ENCODE measurements at places on chromosomes 2 and 18.

DNA sequence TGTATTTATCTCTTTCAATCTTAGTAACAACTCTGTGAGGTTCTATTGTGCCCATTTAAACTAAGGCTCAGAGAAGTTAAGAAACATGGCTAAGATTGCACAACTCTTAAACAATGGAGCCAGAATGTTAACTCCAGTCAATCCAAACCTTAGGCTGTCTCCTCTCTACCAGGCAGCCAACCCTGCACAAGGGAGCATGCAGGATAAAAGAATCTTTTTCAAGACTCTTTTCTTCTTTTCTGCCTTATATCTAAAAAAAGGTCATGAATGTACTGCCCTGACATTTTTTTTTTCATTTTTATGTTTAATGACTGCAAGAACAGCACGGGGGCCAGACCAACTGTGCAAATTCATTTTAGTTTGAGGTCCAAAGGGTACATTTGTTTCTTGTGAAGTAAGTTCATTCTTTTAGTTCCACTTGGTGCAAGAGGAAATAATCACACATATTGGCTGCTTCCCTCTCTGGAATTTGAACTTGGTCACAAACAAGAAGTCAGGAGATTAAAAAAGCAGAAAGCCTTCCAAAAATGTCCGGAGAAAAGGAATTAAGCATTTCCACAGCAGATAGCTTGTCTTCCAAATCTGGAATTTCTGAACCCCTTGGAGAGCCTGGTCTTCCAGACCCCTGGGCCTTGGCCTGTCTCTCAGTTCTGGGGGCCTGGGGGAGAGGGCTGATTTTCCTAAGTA, 96.0 kb upstream of the RIOK3 start:
- DNase-seq: no peak

DNA sequence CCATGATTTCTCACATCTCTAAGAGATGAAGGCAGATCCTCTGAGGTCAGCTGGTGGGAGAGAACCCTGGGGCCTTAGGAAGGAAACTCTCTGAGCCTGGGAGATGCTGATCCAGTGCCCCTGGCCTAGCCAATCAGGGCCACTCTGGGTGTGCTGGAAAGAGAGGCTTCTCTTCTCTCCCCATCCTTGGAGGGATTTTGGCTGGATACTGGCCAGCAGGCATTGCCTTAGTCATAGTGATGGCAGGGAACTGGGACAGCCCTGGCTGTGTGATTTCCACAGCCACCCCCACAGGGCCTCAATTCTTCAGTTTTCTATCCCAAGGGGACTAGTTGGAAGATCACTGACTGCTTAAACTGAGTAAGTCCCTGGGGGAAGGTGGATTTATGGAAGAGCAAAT, 26.6 kb upstream of the PLB1 start:
- DNase-seq: no peak

DNA sequence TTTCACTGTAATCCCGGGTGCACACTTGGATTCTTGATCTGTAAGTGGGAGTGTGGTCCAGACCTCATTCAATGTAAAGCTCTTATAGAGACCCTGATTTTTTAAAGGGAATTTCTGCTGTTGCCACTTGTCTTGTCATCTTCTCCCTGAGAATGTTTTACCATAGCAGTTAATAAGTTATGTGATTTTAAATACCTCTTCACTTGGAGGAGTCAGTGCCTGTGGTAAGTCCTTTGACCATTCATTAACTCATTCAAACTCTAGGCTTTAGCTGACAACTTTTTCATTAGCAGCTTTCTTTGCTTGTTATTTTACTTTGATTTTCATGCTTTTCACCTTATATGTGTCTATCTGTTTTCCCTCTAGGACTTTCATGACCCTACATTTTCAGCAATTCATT, 51.3 kb downstream of the FMNL2 start:
- DNase-seq: no peak

DNA sequence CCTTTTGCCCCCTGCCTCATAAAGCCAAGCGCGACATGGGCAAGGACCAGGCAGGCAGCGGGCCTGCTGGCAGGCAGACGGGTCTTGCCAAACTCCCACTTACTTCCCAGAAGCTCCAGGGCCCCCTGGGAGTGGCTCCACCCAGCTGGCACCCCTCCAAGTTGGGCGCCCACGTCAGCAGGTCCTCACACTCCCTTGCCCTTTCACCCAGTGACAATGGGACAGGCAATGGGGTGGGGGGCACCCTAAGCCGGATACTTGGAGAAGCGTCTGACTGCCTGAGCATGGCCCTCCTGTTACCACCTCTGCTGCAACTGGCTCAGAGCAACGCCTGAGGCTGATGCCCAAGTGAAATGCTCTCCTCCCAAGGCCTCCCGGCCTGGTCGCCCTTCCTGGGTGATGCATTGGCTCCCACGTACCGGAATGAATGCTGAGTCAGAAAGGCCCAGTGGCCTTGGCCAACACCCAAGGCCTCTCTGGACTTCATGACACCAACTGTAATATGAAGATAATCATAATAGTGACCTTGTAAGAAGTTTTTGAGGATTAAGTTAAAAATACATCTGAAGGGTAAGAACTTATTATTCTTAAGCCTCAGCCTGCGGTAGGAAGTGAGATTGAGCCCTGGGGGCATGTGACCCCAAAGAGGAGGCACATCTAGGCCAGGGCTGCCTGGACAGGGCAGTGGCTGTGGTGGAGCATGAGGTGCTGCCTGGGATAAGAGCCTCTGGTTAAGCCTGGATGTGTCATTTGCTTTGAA, 31.6 kb downstream of the KCNK3 start:
- no peak for DNase-seq

- DNase-seq: no peak
Observed at GRCh38 chr2:64840426-64840881, 148.7 kb upstream of the SLC1A4 start.

- no peak for DNase-seq
Observed at GRCh38 chr2:65379721-65380171, 52.7 kb downstream of the SPRED2 start.

DNA sequence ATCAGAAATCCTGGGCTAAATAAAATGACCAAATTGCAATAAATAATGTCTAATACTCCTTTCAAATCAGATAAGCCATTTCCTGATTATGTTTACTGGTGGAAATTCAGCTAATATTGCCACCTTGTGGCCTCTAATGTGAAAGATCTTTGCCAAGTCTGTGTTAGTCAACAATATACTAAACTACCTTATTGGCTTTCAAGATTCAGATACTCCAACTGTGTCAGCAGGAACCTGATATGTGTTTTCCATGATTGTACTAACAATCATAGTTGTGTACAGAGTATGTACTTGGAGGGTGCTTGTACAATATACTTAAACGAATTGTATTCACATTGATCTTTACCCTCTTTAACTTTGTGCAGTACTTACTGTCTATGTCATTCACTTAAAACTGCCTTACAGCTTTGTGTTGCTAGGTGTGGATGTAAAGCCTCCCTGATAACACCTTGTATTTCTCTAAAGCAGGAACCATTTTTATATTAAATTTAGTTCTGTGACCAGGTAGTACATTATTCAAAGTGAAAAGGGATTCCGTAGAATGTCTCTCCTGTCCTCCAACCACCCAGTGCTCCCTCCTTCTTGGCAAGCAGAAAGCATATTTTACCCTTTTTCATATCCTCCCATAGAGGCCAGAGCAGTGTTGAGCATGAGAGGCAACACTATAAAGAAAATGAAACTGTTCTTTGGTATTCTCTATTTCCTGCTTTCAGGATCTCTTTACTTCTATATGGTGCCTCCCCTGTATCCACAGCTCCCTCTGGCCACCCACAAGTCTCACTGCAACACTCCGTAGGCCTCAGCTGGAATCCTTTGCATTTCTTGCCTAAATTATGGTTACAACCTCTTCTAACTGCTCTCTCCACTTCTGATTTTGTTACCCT, 75.2 kb upstream of the C2orf15 start:
- no peak for DNase-seq

DNA sequence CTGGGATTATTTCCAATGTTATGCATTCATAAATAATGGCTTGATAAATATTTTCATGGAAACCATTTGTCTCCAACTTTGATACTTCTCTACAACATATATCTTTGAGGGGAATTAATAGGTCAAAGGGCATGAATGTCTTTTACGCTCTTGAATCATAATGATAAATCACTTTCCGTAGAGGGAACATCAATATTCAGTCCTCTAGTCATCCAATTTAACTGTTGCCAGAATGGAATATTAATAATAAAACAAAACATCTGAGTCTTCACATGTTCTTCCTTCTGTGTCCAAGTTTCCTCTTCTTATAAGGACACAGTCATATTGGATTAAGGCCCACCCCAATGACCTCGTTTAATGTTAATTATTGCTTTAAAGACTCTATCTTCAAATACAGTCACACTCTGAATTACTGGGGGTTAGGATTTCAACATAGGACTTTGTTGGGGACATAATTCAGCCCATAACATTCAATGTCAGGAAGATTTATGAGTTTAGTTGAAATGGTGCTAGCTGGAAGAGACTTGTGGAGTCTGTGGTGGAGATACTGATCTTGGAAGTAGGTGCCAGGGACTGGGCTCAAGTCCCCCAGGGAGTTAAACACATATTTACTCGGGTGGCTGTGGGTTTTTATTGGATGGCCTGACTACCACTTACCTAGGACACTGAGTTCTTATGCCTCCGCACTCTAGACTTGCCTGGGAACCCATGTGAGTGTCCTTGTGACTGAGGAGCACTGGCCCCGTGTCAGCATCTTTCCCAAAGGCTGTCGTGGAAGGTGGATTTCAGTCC, 85.0 kb upstream of the SEC11C start:
- DNase-seq: no peak

DNA sequence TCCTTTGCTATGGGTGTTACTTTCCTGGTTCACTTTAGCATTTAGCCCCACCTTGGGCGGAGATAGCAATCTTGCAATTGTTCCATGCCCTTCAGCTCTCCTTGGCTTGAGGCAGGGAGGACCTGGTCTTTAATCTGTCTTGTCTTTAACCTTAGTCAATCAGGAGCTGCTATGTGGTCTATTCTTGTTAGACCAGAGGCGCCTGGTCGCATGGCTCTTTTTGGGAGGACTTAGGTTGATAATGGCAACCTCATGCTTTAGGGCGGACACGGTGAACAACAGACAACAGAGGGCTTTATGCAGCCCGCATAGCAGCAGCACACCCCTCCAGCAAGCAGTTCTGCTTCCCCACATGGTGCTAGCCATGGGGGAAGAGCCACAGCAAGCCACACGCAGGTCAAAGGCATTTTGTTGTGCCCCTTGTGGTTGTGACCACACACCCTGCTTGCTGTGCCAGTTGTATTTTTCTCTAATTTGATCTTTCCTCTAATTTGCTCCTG, 17.7 kb upstream of the ZDBF2 start:
- DNase-seq: no peak

- no peak for DNase-seq
Observed at GRCh38 chr2:233013650-233014049, 594 bp upstream of the NGEF start.

- no peak for DNase-seq
Observed at GRCh38 chr2:127052057-127052770, 54.7 kb downstream of the BIN1 start.

GRCh38 chr2:153604133-153604532, 125.6 kb upstream of the RPRM start:
- no peak for DNase-seq

- no peak for DNase-seq
Observed at GRCh38 chr2:225670111-225670974, 270.8 kb downstream of the NYAP2 start.

DNA sequence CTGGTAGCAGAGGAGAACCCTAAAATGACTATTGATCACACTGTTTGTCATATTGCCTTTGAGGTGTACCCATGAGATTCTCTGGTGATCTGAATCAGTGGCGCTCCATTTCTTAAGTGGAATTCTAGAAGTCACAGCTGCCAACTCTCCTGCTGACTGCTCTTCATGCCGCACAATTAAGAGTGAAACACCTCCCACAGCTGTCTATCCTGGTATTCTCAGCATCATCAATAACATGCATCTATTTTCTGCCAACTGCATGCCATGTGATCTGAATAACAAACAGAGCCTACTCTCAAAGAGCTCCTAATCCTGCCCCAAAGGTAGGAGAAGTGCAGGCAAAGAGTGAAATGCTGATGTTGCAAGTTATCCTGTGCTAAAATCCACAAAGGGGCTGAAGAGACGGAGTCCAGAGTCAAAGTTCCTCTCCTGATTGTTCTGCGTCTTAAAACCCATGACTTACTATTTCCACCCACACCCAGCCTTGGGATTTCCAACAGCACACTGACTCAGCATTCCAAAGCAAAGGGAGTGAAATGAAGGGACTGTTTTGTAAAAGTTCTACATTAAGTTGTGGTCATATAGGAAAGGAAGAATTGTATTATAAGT, 13.7 kb upstream of the DAPL1 start:
- DNase-seq: no peak

GRCh38 chr2:151380580-151381235, 23.3 kb downstream of the TNFAIP6 start:
- DNase-seq: no peak

- DNase-seq: no peak
Observed at GRCh38 chr2:174603280-174603679, 5.7 kb upstream of the WIPF1 start.

GRCh38 chr2:181165199-181165868, 184.9 kb downstream of the UBE2E3 start:
- no peak for DNase-seq

GRCh38 chr2:241966647-241967466, 97.3 kb downstream of the RTP5 start:
- DNase-seq: no peak

- DNase-seq: peak; percentile 45
Observed at GRCh38 chr2:1642066-1642861, 102.1 kb downstream of the PXDN start.

DNA sequence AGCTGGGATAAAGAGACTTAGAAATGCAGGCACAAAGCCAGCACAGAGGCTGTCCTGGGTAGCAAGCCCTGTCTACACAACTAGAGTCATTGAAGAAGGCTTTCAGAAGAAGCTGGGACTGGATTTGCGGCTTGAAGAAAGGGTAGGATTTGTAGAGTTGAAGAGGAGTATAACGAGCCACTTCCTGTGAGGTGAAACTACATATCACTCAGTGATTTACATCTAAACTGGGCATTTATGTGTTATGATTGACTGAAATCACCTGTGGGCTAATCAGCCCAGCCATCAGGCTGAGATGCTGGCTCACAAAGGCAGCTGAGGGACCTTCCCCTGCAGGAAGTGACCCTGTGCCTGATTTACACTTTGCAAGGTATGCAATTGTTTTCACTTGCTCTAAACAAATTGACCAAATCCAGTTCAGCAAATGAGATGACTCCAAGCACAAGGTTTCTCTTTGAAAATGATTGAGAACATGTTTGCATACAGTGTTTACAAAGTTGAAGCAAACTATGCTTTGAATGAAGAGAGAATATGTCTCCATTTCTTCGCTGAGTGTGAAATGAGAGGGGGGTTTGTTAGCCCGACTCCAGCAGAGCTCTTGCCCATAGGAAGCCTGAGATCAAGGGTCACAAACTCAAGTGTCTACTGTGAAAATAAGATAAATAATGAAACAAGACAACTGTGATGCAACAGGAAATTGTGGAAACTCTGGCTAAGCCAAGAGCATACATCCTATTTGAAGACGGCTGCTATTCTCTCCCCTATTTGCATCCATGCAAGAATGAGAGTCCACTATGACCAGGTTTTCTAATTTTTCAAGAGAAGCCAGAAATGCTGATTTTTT, 69.3 kb upstream of the HK2 start:
- DNase-seq: no peak

GRCh38 chr18:616380-616995, 19.7 kb downstream of the CLUL1 start:
- no peak for DNase-seq

GRCh38 chr18:77058290-77058835, 74.2 kb downstream of the MBP start:
- no peak for DNase-seq
